ENCODE measurements at places on chromosomes 11 and 22.
A peak's percentile ranks its signal among the peaks of the same experiment; 100 is the strongest.

- H3K4me1 ChIP-seq, result peaks cover 81% of the 10 kb centered on the region
- H3K36me3 ChIP-seq, result no peaks in the 10 kb centered on the region
- no peak overlapping the region for H3K4me3 ChIP-seq
- peak overlapping the region; percentile 99 for H3K27ac ChIP-seq
- no peaks in the 10 kb centered on the region for H3K27me3 ChIP-seq
Observed at GRCh38 chr22:23220485-23221350, 40.4 kb downstream of the BCR start.

DNA sequence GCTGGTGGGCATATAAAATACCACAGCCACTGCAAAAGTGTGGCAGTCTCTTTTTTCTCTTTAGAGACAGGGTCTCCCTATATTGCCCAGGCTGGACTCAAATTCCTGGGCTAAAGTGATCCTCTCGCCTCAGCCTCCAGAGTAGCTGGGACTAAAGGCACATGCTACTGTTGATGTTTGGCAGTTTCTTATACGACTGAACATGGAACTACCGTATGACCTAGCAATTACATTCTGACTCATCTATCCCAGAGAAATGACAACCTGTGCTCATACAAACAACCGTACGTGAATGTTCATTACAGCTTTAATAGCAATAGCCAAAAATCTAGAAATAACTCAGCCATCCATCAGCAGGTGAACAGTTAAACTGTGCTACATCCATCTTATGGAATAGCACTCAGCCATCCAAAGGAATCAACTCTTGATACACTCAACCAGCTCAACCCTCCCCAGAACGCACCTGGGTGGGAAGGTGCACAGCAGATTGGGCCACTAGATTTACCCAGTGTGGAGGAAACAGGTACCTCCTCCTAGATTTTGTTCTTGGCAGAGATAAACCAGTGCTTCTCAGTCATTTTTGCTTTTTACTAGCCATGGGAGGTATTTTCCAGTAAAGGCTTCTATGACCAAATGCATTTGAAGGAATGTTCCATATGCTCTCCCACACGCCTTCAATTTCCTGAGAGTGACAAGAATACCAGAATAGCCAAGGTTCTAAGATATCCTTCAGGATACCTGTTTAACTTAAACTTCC, 130.5 kb downstream of the MED15 start:
- no peak overlapping the region for H3K4me3 ChIP-seq
- H3K36me3 ChIP-seq, result no peaks in the 10 kb centered on the region
- H3K27me3 ChIP-seq, result no peaks in the 10 kb centered on the region
- H3K27ac ChIP-seq, result no peak overlapping the region
- H3K4me1 ChIP-seq, result no peaks in the 10 kb centered on the region
- DNase-seq, result no peak

DNA sequence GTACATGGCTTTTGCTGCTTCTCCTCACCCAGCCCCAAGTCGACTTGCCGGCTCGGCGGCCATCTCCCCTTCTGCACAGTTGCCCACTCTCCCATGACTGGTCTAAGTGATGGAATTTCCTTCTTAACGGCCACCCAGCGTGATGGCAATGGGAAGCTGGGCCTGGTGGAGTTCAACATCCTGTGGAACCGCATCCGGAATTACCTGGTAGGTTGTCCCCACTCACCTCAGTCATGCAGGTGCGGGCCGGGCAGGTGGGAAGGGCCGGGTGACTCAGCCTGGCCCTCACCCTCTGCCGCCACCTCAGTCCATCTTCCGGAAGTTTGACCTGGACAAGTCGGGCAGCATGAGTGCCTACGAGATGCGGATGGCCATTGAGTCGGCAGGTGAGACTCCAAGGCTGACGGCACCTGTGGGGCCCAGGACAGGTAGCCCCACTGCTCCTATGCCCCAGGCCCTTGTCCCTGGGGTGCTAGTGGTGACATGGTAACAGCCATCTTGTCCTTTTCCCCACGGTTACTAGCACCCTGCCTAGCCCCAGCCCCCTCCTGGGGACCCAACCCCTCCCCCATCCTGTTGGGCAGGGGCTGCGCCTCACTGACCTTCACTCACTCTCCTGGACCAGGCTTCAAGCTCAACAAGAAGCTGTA, 28.1 kb downstream of the CAPN1 start:
- H3K4me3 ChIP-seq, result no peak overlapping the region
- H3K4me1 ChIP-seq, result no peaks in the 10 kb centered on the region
- H3K27me3 ChIP-seq, result no peaks in the 10 kb centered on the region
- DNase-seq, result no peak

DNA sequence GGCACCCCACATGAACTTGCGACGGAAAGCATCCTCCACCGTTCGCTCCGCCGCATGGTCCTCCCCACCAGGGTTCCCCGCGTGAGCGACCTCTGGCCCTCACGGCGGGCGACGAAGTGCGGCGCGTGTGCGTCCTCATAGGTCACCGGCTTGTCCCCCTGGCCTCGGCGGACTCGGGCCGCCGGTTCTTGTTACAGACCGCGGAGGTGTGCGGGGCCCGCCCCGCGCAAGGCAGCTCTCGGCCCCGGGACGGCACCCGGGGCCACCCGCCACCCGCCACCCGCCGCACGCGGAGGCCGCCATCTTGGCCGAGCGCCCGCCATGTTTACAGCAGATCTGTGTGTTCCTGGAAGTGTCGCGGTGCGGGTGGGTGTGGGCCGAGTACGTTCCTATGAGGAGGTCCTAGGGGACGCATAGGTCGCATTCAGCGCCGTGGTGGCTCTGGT, 3.5 kb upstream of the IFITM2 start:
- no peak for DNase-seq
- H3K27me3 ChIP-seq, result peaks cover 7% of the 10 kb centered on the region
- peaks cover 2% of the 10 kb centered on the region for H3K4me1 ChIP-seq
- no peak overlapping the region for H3K27ac ChIP-seq
- no peaks in the 10 kb centered on the region for H3K36me3 ChIP-seq

DNA sequence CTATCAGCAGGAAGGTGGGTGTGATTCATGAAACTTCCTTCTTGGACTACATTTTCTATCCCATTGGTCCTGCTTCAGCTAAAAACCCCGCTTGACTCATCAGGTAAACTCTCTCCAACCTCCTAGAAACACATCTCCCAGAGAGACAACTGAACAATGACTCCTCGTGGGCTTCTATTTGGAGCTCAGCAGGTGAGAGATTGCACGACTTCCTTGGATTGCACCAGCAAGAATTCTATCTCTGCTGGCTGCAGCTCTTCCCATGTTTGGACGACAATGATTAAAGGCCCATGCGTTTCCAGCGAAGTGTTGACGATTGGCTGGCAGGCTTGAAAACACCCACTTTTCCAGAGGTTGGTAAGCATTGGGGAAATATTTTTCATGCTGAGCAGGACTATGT, 216.1 kb upstream of the NTM start:
- H3K27me3 ChIP-seq, result no peaks in the 10 kb centered on the region
- H3K4me1 ChIP-seq, result no peaks in the 10 kb centered on the region
- no peak overlapping the region for H3K4me3 ChIP-seq

- peak overlapping the region; percentile 91 for H3K27ac ChIP-seq
- peak overlapping the region; percentile 100 for H3K4me3 ChIP-seq
- no peak for DNase-seq
- peaks cover 7% of the 10 kb centered on the region for H3K4me1 ChIP-seq
Observed at GRCh38 chr11:66068923-66069714, 953 bp upstream of the PACS1 start.

GRCh38 chr11:11931461-11932055, 76.9 kb downstream of the DKK3 start:
- no peaks in the 10 kb centered on the region for H3K27me3 ChIP-seq
- no peak for DNase-seq
- H3K36me3 ChIP-seq, result peaks cover 64% of the 10 kb centered on the region

DNA sequence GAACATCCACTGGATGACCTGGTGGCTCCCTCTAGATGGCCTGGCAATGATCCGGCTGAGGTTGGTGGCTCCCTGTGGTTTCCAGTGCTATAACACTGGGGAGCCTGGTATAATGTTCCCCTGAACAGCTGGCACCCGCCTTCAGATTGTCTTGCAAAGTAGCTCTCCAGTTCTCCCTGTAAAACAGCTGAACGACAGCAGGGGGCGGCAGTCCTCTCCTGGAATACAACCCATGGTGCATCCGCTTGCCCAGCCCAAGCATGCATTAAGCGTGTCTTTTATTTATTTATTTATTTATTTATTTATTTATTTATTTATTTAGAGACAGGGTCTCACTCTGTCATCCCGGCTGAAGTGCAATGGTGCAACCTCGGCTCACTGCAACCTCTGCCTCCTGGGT, 258.9 kb downstream of the BUD13 start:
- no peak overlapping the region for H3K4me3 ChIP-seq
- H3K27me3 ChIP-seq, result no peaks in the 10 kb centered on the region
- DNase-seq, result no peak
- no peaks in the 10 kb centered on the region for H3K36me3 ChIP-seq
- no peak overlapping the region for H3K27ac ChIP-seq
- no peaks in the 10 kb centered on the region for H3K4me1 ChIP-seq

DNA sequence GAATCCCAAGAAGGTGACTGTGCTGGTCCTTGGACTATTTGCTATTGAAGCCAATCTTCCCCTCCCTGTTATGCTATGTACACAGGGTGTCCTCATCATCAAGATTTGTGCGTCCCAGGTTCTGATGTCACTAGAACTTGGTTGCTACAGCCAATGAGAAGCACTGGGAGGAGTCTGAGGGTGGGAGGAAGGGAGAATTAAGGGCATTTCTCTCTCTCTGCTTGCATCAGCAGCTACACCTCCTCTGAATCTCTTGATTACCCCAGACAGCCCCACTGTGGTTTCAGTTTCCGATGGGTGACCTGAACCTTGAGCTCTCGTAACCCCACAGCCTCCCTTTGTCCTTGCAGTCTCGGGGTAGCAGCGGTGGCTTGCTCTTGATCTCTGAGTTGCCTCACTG, 212.4 kb upstream of the SESN3 start:
- peaks cover 7% of the 10 kb centered on the region for H3K4me1 ChIP-seq
- H3K27ac ChIP-seq, result no peak overlapping the region
- no peaks in the 10 kb centered on the region for H3K36me3 ChIP-seq

GRCh38 chr11:76567261-76567660, 103.3 kb downstream of the LRRC32 start:
- DNase-seq, result no peak
- no peak overlapping the region for H3K27ac ChIP-seq
- no peaks in the 10 kb centered on the region for H3K27me3 ChIP-seq
- no peak overlapping the region for H3K4me3 ChIP-seq

DNA sequence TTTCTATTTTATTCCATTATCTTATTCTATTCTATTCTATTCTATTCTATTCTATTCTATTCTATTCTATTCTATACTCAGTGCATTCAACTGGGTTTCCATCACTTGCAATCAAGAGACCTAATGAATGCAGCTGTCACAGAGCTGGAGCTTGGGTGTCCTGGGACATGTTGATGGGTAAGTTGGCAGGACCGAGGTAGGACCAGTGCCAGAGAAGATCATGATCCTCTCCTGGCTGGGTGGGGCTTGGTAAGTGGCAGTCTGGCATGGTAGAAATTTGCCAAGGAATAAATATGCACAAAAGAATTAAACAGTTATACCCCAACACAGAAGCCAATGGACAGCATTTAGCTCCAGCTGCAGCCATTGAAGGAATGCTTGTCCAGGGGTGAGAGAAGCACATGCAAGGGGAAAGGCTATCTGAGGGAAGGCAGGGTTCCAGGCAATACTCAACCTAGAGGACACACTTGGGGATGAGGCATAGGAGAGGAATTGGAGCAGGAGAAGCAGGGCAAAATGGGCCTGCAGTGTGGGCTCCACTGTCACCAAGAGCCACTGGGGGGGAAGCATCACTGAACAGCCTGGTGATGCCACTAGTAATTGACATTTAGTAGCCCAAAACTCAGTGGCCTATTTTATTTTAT, 97.0 kb upstream of the CD82 start:
- no peaks in the 10 kb centered on the region for H3K27me3 ChIP-seq
- DNase-seq, result no peak
- no peak overlapping the region for H3K27ac ChIP-seq
- no peak overlapping the region for H3K4me3 ChIP-seq
- H3K4me1 ChIP-seq, result no peaks in the 10 kb centered on the region

DNA sequence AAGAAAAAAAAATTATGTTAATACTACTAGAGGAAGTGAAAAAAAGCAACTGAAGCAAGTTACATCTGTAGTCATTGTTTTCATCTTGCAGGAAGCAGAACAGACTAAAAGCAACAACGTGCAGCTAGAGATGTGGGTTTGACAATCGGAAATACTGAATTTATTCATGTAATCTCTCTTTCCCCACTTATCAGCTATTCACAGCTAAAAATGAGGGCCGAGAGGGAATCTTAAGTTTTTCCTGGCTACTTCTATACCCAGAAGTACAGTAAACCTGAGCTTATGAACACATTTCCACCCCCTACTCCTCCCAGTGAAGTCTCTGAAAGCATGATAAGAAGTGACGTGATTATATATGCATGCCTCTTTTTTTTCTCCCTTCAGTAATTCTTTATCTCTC, 116.5 kb downstream of the SPON1 start:
- no peaks in the 10 kb centered on the region for H3K36me3 ChIP-seq
- no peak for DNase-seq
- H3K4me3 ChIP-seq, result no peak overlapping the region
- no peaks in the 10 kb centered on the region for H3K4me1 ChIP-seq

- DNase-seq, result no peak
- H3K27ac ChIP-seq, result no peak overlapping the region
- no peak overlapping the region for H3K4me3 ChIP-seq
- H3K27me3 ChIP-seq, result no peaks in the 10 kb centered on the region
Observed at GRCh38 chr22:48210198-48210580, 1447.7 kb downstream of the TBC1D22A start.

DNA sequence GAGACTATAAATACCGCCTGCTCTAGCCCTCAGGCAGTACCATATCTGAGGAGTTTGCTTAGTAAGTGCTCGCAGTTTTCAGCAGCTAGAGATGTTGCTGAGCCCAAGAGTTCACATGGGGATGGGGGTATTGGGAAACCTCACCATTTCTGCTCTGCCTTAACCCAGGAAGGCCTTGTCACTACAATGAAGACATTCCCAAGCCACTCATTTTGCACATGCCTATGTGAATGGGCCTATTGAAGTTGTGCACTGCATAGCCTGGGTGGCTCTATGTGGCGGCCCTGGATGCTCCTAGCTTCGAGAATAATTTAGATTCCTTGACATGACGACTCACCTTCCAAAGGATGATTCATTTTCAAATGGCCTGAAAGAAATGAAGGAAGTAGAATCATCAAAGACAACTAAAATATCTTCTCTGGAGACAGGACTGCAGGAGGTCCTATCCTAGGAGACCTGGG, 163.4 kb downstream of the ADAMTS15 start:
- H3K27ac ChIP-seq, result peak overlapping the region; percentile 65
- no peaks in the 10 kb centered on the region for H3K36me3 ChIP-seq
- H3K27me3 ChIP-seq, result no peaks in the 10 kb centered on the region

DNA sequence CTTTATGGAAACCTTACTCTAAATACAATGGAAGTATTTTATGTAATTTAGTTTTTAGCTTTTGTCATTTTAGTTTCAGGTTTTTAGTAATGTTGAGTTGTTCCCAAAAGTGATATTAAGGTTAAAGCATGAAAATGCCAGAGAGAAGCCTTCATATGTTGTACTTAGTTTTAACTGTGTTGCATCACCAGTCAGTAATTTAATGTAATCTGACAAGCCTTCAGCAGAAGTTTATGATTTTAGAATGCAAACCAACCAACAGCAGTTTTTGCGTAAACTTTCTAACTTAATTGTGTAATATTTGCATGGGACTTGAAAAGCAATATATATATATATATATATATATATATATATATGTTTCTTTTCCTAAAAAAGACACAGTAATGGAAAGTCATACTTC, 110.6 kb downstream of the MSANTD4 start:
- no peak overlapping the region for H3K27ac ChIP-seq
- no peaks in the 10 kb centered on the region for H3K36me3 ChIP-seq
- H3K4me1 ChIP-seq, result peaks cover 15% of the 10 kb centered on the region
- no peak for DNase-seq
- H3K27me3 ChIP-seq, result no peaks in the 10 kb centered on the region
